Stimulated activated CD8-positive, alpha-beta memory T cell treated with anti-CD3 and anti-CD28 coated beads, Interleukin-7, amount 100 ng/mL, for 1 hour (primary cell): ENCODE measurements at places on chromosomes 3 and 15.

DNA sequence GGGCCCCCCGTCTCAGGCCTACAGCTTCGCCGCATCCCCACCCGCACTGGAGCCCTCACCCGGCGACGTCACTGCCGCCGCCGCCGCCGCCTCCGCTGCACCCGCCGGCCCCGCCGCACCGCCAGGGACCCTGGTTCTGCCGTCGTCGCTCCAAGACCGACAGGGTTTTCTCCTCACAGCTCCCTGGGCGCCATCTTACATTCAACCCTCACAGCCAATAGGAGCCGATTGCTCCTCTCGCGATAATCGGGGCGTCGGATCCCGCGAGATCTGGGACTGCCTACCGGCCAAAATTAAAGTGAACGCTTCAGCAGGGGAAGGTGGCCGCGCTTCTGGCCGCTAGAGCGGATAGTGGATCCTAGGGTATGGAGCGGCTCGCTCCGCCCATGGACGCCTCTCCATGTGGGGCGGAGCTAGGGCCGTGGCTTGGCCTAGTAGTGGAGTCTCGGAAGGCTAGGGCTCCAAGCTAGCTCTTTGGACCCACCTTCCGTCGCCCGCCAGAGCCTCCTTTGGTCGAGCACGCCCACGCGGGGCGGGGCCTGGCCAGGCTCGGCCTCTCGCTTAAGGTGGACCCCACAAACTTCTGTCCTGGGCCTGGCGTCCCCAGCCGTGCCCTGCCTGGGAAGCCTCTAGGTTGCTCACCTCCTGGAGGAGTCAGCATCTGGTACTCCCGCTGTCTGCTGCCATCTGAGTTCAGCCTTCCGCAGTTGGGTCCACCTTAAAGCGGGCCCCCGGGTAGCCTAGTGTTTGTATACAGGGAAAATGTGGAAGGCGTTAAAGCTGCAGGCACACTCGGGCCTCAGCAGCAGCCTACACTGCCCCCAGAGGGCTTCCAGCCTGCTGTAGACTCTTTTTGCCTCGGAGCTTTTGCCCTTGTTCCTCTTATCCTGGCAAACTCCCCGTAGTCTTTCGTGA, at the start of gene QRICH1:
TSS of gene QRICH1 (minus strand) at position 219 of the 915 bp plus-strand sequence. CDS start 17,054 bp downstream, outside the sequence.
- peak; percentile 87 for DNase-seq

GRCh38 chr15:79475306-79475705, 43.2 kb downstream of the MINAR1 start:
- DNase-seq, result no peak

DNA sequence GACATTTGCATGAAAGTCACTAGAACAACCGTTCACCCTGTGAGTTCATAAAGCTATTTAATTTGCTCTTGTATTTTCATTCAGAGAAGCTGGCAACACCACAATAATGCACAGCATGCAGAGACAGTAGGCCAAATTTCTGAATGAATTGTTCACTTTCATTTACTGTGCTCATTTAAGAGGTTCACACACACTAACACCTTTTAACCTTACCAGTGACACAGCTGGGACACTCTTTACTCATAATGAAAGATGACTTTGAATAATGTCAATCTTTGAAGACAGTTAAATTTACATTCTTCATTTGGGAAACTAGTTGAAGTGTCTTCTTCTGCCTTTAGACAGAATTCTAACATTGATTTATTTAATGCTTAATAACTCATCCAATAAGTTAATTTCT, 95.7 kb downstream of the ROBO1 start:
- DNase-seq, result no peak

DNA sequence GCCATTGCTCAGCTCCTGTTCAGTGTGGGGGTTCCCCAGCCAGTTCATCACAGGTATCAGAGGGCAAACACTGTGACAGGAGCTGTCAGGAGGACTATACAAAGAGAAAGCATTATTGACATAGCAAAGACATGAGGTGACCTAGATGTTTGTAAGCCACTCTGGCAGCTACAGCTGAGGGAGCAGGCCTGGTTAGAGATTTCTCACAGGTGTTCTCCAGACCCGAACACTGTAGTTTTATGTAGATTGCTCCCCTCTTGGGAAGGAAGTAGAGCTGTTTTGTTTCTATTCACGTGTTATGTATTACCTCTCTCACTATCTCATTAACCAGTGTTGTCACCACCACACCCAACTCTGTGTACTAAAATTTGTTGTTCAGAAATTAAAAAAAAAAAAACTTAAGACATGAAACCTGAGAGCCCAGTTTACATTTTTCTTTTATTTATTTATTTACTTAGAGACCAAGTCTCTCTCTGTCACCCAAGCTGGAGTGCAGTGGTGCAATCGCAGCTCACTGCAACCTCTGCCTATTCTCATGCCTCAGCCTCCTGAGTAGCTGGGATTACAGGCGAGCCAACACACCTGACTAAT, 123.7 kb downstream of the RBPMS2 start:
- DNase-seq, result no peak

- no peak for DNase-seq
Measured at GRCh38 chr3:64270866-64271260, 45.6 kb upstream of the PRICKLE2 start.

DNA sequence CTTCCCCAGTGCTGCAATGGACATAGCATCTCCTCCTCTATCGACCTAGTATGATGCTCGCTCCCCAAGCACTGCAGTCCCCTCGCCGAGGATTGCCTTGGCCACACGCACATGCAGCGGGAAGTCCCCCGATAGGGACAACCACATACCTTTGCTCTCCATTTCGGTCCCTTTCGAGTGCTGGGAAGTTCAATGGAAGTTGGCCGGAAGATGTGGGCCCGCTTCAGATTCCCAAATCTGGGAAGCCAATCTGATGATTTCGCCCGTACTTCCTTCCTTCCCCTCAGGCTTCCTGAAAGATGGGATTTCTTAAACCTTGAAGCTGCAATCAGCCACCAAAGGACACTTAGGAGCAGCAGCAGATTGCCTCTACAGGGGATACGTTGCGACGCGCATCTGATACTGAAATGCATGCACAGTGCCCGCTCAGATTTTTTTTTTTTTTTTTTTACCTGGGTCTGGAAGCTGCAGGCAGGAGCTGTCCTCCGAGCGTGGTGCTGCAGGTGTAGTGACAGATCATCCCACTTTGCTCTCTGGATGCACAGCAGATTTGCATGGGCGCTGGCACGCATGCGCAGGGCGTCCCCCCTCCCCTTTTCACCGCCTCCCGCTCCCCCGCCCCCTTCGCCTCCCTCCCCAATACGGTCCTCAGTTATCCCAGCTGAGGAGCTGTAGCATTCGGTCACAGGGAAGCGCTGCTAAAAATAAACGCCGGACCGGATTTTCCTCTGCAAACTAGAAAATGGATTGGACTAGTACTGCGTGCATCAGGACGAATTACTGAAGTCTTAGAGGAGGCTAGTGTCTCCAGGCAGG, at the start of gene FGF12:
TSS of gene FGF12 (minus strand) at position 510 of the 816 bp plus-strand sequence.
- DNase-seq, result no peak

DNA sequence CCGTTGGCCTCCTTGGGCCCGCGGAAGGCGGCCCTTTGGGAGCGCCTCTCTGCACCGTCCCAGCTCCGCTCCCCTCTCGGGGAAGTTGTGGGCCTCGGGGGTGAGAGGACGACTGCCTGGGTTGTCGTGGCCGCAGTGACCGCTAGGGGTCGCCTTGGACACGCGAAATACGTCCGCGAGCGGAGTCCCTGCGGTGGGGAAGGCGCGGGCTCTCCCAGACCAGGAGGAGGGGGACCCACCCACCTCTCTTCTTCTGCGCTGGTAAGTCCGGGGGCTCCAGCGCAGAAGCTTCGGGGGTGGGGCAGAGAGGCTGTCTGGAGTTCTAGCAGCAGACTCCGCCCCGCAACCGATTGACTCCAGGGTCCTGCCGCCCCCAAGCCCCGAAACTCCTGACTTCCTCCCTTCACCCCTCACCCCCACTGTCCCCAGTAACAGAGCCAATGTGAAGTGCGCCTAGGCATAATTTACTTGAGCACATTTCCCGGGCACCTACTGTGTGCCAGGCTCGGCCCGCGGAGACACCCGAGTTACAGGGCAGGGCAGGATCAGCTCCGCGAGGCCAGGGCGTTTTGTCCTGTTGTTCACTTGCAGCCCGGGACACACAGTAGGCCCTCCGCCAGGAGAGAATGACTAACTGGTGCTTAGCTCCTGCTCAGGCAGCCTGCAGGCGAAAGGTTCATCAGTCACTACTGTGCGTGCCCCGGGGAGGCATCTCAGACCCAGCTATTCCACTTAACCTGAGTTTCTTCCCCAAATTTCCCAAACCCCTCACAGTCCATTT, 32.8 kb downstream of the DNASE1L3 start:
- DNase-seq, result peak; percentile 75

- DNase-seq, result no peak
Measured at GRCh38 chr15:68343579-68344225, 66.2 kb downstream of the FEM1B start.

DNA sequence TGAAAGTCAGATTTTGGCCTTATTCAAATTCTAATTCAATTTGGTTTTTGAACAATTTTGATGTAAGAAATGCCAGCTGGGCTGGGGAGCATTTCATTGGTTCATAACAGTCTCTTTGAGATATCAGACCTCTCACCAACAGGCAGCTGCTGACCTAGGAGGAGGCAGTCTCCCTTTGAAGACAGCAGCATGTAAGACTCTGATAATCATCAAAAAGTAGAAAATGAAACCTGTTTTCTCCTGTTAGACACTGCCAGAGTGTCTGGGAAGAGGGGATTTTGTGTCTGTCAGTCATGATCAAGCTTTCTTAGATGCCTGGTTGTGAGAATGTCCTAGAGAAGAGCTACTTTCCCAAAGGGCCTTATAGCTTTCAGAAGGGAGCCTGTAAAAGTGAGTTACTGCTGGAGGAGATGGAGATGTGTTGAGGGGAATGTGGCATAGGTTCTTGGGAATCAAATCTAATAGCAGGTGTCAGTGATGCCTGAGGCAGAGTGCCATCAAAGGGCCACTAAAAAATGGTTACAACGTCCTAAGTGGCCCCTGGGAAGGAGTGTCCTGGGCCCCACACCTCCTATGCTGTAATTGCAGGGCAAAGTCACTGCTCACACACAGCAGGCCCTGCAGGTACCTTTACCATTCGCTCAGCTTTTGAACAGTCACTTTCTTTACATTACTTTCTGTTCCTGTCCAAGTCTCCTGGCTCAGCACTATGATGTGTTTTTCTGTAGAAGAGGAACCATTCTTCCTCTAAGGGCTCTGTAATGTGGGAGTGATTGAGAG, 43.1 kb downstream of the FSTL1 start:
- no peak for DNase-seq

DNA sequence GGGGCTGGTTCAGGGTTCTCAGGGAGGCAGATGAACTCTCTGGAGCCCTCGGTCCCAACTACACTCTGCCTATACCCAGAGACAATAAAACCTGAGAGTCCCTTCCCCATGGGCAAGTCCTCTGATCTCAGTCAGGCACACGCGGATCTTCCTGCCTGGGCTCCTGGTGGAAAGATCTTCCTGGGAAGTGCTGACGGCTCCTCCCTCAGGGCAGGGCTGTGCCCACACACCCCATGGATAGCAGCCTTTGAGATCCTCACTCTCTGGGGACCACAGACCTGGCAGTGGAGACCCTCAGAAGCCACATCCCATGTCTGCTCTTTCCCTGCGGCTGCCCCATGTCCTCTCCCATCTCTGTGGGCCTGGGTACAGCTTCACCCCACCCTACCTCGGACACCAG, 10.4 kb downstream of the SH2D7 start:
- no peak for DNase-seq

GRCh38 chr3:12351145-12351544, 62.3 kb downstream of the PPARG start:
- DNase-seq, result no peak

DNA sequence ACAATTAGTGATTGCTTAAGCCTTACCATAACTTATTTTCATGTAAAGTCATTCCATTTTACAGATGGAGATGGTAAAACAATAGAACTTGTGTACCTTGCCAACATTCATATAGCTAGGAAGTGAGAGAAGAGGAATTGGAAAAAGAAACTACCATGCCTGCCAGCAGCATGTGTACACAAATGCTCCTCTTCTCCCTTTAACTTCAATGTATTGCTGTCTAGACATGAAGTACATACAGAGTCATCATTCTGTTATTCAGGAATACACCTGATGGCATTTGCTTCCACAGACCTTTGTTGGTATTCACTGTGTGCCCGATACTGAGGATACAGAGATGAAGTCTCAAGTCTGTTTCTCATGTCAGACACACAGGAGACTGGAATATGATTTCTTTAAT, 7.1 kb upstream of the TMEM207 start:
- DNase-seq, result no peak

- no peak for DNase-seq
Measured at GRCh38 chr15:27268923-27269322, 297.9 kb downstream of the GABRG3 start.

DNA sequence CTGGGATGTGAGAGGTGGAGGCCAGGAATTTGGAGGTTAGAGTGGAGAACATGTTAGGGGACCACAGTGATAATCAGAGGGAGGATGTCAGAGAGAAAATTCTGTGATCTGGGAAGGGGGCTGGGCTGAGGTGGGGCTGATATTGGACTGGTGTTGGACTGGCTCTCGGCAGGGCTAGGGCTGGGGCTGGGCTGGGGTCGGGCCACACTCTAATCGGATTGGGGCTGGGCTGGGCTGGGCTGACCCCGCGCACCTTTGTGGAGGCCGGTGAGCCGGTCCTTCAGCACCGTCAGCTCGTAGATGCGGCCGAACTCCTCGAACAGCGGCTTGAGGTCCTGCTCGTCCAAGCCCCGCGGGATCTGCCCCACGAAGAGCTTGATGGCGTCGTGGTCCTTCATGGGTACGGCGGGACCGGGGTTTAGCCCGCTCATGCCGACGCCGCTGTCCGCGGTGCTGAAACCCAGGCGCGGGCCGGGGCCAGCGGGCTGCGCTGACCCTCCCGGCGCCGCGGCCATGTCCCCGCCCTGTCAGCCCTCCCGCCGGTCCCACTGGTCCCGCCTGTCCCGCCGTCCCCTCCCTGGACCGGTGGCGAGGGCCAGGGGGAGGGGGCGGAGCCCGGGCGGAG, 485 bp downstream of the CELF6 start:
- DNase-seq, result no peak

- no peak for DNase-seq
Measured at GRCh38 chr3:69082805-69083204, 1.9 kb upstream of the ARL6IP5 start.
